ENCODE measurements at places on chromosomes 1 and 21. TPM values are rescaled to one million over a fixed set of nuclear protein-coding genes. Genes with fewer than 3 reads are reported as not detected.

- H3K27ac ChIP-seq: no peak overlapping the region
- DNase-seq: no peak
- H3K4me3 ChIP-seq: no peak overlapping the region
- peaks cover 5% of the 10 kb centered on the region for H3K27me3 ChIP-seq
- H3K36me3 ChIP-seq: no peaks in the 10 kb centered on the region
Observed at GRCh38 chr1:65079941-65080340, 68.1 kb upstream of the AK4 start.

GRCh38 chr1:227938911-227939790, 8.6 kb downstream of the WNT9A start:
- H3K27me3 ChIP-seq: no peaks in the 10 kb centered on the region
- H3K27ac ChIP-seq: no peak overlapping the region
- peaks cover 7% of the 10 kb centered on the region for H3K36me3 ChIP-seq
- peak; percentile 81 for DNase-seq
- H3K4me1 ChIP-seq: peaks cover 11% of the 10 kb centered on the region
- no peak overlapping the region for H3K4me3 ChIP-seq

GRCh38 chr1:97875996-97876395, 44.8 kb downstream of the DPYD start:
- H3K4me3 ChIP-seq: no peak overlapping the region
- DNase-seq: no peak
- H3K4me1 ChIP-seq: peaks cover 11% of the 10 kb centered on the region
- H3K27me3 ChIP-seq: no peaks in the 10 kb centered on the region
- H3K36me3 ChIP-seq: peaks cover 40% of the 10 kb centered on the region

DNA sequence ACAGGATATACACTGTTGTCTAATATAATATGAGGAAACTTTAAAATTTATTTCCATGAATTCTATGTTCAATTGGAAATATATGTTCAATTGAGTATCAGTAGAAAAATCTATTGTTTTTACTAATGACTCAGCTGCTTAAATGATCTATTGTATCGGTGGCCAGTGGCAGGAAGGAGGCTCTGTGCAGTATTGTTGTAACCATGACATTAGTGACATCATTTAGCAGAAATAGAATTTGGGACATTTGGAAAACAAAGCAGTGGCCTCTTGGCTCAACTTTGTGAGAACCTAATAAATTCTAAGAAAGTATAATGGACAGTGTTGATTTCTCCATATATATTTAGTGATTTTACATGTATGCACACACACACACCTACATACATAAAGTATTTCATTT, 257.4 kb downstream of the PDE4B start:
- H3K4me3 ChIP-seq: no peak overlapping the region
- DNase-seq: no peak
- no peaks in the 10 kb centered on the region for H3K4me1 ChIP-seq
- peaks cover 10% of the 10 kb centered on the region for H3K27me3 ChIP-seq

GRCh38 chr1:222095606-222096475, 354.0 kb upstream of the DUSP10 start:
- H3K27me3 ChIP-seq: peaks cover 17% of the 10 kb centered on the region
- no peak overlapping the region for H3K27ac ChIP-seq
- no peak overlapping the region for H3K4me3 ChIP-seq
- no peak for DNase-seq
- no peaks in the 10 kb centered on the region for H3K4me1 ChIP-seq

- peaks cover 6% of the 10 kb centered on the region for H3K4me1 ChIP-seq
- no peak for DNase-seq
- no peak overlapping the region for H3K27ac ChIP-seq
- H3K4me3 ChIP-seq: no peak overlapping the region
Observed at GRCh38 chr1:6893388-6893787, 108.1 kb downstream of the CAMTA1 start.

The OR6K3 gene
- total RNA-seq: not detected

The EBNA1BP2 gene
- total RNA-seq: 38.3 TPM

The TEX38 gene
- not detected for total RNA-seq

The NHLH1 gene
- 0.31 TPM for total RNA-seq

The KRTAP13-2 gene
- not detected for total RNA-seq

The VHLL gene
- not detected for total RNA-seq

All from osteocyte (in vitro differentiated cells).